ENCODE measurements at places on chromosomes 2 and 18.

GRCh38 chr18:22113144-22113844 lies 56.1 kb upstream of the GATA6 start:
- DNase-seq, result no peak

DNA sequence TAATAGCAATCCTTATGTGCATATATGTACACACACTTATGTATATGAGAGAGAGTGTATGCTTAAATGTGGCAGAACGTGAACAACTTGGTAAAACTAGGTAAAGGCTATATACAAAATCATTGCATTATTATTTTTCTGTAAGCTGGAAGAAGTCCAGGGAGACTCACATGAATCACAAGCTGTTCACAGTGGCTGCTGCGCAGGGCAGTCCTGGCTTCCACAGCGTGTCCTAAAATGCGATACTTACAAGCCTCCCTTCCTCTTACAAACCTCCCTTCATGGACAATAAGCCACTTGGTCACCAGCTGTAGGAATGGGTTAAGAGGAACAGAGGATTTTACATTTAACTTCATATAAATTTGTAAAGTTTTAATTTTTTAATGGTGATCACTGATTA lies 114.9 kb upstream of the AGAP1 start:
- DNase-seq, result peak; percentile 37

GRCh38 chr18:63155169-63155852 lies 164.3 kb downstream of the BCL2 start:
- DNase-seq, result peak; percentile 35

DNA sequence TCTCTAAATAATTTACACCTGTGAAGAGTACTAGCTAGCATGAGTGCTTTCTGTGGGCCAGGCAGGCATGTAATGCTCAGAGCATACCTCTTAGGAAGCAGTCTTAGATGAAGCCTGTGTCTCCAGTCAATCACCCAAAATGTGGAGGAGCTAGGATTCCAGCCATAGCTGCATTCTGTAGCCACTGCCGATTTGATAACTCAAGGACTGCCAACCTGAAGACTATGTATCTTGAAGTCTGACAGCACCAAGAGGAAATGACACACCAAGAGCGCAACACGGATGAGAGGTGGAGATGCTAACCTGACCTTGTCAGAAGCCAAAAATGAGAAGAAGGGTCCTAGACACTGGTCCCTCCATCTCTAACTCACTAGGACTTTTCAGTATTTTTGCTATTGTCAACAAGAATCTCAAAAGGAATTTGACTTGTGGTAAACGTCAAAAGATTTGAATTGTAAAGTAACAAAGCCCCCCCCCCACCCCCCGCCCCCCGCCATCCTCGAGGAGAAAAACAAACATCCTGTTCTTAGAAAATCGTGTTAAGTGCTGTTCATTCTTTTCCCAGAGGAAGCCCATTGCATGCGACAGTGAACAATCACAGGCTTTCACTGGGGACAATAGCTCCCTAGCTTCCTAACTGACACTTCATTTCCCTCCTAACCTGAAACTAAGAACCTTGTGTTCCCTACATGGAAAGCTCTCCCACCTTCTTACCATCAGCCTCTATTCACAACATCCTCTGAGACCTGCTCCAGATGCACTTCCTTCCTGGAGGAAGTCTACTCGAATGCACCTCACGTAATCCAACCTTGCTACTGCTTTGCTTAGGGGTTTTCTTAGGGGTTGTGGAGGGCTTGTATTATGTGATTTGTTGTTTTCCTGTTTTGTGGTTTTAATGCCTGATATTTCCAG lies 14.7 kb downstream of the CDC42EP3 start:
- DNase-seq, result no peak

GRCh38 chr2:95278051-95278471 lies 3.8 kb downstream of the PROM2 start:
- no peak for DNase-seq

- peak; percentile 62 for DNase-seq
Observed at GRCh38 chr18:3048121-3048520, 35.2 kb upstream of the LPIN2 start.

- DNase-seq, result no peak
Observed at GRCh38 chr18:25327584-25327983, 24.4 kb downstream of the ZNF521 start.

- DNase-seq, result no peak
Observed at GRCh38 chr2:46351750-46352138, 54.5 kb downstream of the EPAS1 start.

DNA sequence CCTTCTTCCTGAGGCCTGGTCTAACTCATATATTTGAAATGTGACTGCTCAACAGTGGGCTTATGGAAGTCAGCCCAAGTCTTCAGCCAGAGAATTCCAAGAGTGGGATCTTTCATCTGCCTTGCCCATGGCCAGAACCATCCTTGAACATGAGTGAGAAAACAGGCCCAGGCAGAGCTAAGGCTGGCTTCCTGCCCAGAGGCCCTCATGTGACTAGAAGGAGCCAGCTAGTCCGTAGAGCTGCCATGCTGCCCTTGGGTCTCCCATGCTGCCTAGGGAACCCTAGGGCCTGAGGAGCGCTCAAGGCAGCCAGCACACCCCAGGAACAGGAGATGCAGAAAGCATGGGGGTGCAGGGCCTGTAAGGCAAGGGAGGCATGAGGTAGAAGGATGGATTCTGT lies 203.6 kb downstream of the FHOD3 start:
- DNase-seq, result peak; percentile 52

- no peak for DNase-seq
Observed at GRCh38 chr18:46720521-46720920, 36.3 kb downstream of the ST8SIA5 start.

GRCh38 chr2:150417278-150417677 lies 70.2 kb downstream of the RND3 start:
- no peak for DNase-seq

DNA sequence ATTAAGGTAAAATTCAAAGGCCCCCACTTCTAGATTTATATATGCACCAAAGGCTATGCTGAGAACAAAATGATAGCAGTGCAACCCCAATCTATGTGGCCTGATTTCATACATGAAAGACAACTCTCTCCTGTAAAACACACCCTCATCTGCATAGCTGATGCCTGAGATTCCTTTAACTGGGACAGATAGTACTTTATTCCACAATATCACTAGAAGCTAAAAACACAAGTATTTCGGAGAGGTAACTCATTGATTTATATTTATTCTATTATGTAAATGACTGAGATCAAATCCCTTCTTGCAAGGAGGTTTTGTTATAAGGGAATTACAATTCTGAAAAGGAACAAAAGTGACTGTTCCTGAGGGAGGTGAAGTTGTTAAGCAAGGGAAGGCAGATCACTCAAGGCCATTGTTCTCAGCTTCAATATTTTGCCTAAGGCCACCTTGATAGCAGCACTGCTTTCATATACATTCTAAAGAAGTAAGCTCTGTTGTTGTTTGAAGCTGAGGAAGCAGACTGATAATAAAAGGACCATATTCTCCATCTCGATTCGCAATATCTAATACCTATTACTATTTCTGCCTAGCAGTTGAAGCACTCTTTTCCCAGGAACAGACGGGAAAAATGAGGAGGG lies 471.0 kb upstream of the CDH7 start:
- no peak for DNase-seq

DNA sequence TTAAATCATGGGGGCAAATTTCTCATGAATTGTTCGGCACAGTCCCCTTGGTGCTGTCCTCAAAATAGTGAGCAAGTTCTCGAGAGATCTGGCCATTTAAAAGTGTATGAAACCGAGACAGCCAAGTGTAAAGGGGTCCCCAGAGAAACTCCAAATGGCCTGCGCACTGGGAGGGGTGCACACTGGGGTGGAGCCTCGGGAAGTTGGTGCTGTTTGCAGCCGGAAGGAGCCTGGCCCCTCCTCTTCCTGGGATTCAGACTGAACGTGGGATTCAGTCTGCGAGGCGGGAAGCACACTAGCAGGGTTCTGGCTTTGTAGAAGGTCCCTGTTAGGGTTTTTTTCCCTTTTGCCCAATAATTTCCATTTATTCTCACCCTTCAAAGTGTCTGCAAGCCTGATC lies 48.8 kb downstream of the RABL2A start:
- DNase-seq, result no peak

- no peak for DNase-seq
Observed at GRCh38 chr2:217275091-217275490, 415.2 kb upstream of the TNP1 start.

GRCh38 chr2:234556848-234557573 lies 60.1 kb upstream of the ARL4C start:
- DNase-seq, result no peak

- no peak for DNase-seq
Observed at GRCh38 chr2:109098921-109099273, 30.1 kb upstream of the SH3RF3 start.

- no peak for DNase-seq
Observed at GRCh38 chr2:143768991-143769390, 639.8 kb downstream of the ARHGAP15 start.

GRCh38 chr2:219460424-219460926 lies 25.8 kb downstream of the SPEG start:
- no peak for DNase-seq

GRCh38 chr2:8133363-8133762 lies 548.5 kb upstream of the ID2 start:
- no peak for DNase-seq

- DNase-seq, result no peak
Observed at GRCh38 chr18:24613896-24614640, 153.6 kb downstream of the HRH4 start.

Data from NCI-H1694 (cell line).